ENCODE measurements at places on chromosomes 1 and 21. TPM values are rescaled to one million over a fixed set of nuclear protein-coding genes. Genes with fewer than 3 reads are reported as not detected.

DNA sequence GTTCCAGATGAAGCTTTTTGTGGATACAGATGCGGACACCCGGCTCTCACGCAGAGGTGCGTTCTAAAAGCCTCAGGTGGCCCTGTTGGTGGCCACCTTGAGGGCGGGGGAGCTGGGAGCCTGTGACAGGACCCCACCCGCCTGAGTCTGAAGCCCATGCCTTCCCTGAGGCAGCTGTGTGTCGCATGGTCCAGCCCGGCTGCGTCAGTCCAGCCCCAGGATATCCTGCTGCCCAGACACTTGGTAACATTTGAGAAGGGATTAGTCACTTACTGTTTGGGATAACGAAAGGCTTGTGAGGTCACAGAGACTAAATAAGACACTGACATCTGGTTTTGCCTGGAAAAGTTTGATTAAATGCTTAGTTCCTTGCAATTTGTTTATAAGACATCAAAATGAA, 68.9 kb downstream of the UCK2 start:
- no peak for DNase-seq

GRCh38 chr1:44790968-44791801, 3.2 kb upstream of the BEST4 start:
- no peak for DNase-seq

DNA sequence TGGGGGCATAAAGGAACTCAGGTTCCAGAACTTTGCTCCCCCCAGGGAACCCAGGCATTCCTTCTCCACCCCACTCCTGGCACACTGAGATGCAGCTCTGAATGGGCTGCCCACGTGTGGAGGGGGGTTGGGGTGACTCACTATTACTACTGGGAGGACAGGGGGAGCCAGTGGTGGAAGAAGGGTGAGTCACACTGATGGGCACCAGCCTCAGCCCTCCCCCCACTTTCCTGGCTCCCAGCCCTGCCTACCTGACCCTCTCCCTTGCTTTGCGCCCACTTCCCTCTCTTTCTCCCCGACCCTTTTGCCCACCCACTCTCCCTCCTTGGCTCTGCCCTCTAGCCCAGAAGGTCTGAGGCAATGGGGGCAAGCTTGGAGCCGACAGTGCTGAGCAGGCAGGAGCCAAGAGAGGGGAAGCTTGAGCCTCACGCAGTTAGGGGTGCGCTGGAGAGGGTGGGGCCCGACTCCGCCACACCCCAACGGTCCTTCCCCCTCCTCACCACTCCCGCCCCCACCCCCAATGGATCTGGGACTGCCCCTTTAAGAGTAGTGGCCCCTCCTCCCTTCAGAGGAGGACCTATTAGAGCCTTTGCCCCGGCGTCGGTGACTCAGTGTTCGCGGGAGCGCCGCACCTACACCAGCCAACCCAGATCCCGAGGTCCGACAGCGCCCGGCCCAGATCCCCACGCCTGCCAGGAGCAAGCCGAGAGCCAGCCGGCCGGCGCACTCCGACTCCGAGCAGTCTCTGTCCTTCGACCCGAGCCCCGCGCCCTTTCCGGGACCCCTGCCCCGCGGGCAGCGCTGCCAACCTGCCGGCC, at the start of gene LMNA:
TSS of gene LMNA (plus strand) at position 611 of the 818 bp plus-strand sequence. CDS start 208 bp downstream, outside the sequence.
- DNase-seq: no peak

GRCh38 chr1:180235502-180236239, 5.6 kb downstream of the LHX4 start:
- DNase-seq: no peak

GRCh38 chr1:241531195-241532161, 700 bp upstream of the KMO start:
- DNase-seq: no peak

- DNase-seq: no peak
These were observed 94.5 kb downstream of the CD58 start for GRCh38 chr1:116476321-116476720.

The FAM151A gene
- total RNA-seq: 0.47 TPM

The PLPPR4 gene
- total RNA-seq: 0.42 TPM

The TCHH gene
- 0.05 TPM for total RNA-seq

The CDK11B gene
- total RNA-seq: 16.1 TPM
